ENCODE measurements at places on chromosomes 12 and 14.
A peak's percentile ranks its signal among the peaks of the same experiment; 100 is the strongest.

- DNase-seq, result no peak
Observed at GRCh38 chr12:25828188-25828587, 130.3 kb upstream of the RASSF8 start.

GRCh38 chr14:64329149-64329548 is 35.0 kb upstream of the ESR2 start:
- DNase-seq, result no peak

DNA sequence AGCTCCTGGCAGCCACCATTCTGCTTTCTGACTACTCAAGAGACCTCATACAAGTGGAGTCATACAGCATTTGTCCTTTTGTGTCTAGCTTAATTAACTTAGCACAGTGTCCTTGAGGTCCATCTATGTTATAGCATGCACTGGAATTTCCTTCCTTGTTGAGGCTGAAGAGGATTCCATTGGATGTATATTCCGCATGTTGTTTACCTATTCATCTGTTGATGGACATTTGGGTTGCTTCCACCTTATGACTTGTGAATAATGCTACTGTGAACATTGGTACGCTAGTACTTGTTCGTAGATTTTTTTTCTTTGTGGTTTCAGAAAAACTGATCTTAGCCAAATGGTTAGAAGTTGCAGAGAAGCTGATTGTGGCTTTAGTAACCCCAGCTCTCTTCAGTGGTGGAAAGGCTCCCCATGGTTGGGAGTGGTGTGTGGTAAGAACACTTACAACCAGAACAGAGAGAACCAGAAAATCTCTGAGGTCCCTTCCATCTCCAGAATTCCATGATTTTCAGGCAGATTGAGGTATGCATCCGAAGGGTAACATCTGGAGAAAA is 118.4 kb downstream of the SAMD4A start:
- DNase-seq, result no peak

- DNase-seq, result no peak
Observed at GRCh38 chr14:55645145-55645544, 65.1 kb downstream of the KTN1 start.

DNA sequence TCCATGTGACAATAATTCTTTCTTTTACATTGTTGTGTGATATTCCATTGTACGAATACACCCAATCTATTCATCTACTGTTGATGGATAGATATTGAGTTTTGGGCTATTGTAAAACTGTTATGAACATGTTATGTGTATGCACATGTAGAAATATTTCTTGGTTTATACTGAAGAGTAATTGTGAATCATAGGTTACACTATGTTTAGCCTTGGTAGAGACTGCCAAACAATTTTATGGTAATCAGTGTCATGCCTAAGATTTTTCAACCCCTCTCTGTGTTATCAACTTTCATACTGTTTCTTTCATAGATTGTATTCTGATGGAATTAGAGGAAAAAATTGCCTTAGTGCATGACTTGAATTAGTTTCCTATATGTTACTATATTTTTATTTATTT is 39.5 kb downstream of the FRMD6 start:
- DNase-seq, result no peak

GRCh38 chr12:13326076-13326475 is 129.6 kb downstream of the EMP1 start:
- peak; percentile 71 for DNase-seq

DNA sequence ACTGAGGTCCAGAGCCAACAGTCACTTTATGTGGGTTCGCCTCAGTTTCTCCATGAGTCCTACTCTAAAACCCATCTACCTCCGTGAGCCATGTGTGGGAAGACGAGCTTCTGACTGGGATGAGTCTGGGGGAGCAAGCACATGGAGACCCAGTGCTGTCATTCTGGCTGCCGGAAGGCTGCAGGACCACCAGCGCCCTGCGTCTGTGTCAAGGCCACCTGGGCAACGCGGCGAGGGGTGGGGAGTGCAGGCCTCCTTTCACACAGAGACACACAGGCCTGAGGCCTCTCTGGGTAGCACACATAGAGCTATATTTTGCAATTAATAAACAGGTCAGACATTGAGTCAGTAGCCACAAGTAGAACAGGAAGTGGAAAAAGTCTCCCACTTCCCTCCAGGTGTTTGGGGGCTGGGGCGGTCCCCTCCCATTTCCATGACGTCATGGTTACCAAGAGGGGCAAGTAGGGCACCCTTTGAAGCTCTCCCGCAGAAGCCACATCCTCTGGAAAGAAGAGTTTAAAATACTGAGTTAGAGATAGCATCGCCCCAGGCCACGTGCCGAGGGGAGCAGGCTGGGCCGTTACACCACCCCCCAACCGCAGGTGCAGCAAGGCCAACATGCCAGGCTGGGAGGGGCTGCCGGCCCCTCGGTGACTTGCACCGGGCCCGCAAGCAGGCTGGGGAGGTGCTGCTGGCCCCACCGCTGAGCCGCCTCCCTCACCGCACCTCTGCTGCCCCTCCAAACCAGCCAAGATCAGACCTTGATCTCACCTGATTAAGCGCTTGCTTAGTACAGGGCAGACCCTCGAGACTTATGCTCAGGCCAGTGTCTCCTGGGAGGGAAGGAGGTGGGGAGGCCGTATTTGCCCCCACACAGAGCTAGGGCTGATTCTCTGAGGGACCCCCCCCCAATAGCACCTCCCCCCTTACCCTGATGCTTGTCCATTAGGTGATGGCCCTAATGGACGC is 32.7 kb downstream of the DAD1 start:
- no peak for DNase-seq

DNA sequence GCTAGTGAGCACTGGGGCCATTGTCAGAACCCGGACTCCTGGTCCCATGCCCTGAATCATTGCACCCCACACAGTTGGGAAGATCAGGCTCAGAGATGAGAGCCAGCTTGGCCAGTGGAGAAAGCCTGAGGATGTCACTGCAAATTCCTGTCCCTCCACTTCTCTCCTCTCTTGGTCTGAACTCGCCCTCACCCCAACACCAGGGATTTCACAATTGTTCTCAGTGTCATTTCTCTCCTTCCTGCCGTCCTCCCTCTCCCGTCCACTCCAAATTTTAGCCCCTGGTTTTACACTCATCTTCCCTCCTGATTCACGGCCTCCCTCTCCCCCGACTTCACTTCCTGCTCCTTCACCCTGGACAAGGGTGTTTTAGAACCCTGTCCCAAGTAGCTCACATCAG is 11.1 kb downstream of the KRT75 start:
- no peak for DNase-seq

- DNase-seq, result no peak
Observed at GRCh38 chr14:69941768-69942742, 62.8 kb downstream of the SMOC1 start.

GRCh38 chr14:51978681-51979085 is 10.7 kb upstream of the RTRAF start:
- no peak for DNase-seq

DNA sequence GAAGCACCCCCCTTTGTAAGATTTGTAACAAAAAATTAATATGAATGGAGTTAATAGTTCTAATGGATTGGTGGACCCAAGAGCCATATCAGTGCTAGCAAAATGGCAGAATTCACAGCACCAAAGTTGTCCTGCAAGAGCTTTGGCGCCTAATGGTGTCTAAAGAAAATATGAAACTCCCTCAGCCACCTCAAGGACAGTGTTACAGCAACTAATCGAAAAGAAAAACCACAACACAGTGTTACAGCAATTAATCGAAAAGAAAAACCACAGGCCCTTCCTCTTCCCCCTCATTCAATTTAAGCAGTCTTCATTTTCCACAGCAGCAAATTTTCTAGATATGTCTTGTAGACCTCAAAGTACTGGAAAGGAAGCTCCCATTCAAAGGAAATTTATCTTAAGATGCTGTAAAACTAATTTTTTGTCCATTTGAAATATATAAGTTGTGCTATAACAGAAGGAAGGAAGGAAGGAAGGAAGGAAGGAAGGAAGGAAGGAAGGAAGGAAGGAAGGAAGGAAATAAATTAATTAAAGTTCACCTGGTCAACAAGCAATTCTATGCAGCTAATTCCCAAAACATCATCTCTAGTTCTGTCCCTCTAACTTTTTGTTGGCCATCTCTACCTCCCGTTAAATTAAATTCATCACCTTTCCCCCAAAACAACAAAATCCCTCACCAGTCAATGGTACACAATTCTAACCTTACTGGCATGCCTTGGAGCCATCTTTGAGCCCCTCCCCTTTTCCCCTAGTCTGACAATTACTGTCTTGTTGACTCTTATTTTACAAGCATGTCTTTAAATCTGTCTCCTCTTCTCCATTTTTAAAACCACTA is 17.4 kb downstream of the LRP6 start:
- no peak for DNase-seq

DNA sequence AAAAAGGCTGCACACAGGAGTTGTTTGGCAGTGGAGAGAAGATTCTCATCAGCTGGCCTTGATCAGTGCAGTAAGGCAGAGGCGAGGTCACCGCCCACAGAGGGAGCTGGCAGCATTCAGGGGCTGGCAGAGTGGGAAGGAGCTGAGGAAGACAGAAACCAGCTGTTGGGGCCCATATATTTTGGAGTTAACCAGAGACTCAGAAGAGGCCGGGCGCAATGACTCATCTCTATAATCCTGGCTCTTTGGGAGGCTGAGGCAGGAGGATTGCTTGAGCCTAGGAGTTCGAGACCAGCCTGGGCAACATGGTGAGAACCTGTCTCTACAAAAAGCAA is 17.7 kb downstream of the SMCO2 start:
- no peak for DNase-seq

GRCh38 chr14:20610002-20610765 is 19.0 kb upstream of the RNASE12 start:
- peak; percentile 81 for DNase-seq

GRCh38 chr12:40575987-40576386 is 116.3 kb upstream of the CNTN1 start:
- DNase-seq, result no peak

DNA sequence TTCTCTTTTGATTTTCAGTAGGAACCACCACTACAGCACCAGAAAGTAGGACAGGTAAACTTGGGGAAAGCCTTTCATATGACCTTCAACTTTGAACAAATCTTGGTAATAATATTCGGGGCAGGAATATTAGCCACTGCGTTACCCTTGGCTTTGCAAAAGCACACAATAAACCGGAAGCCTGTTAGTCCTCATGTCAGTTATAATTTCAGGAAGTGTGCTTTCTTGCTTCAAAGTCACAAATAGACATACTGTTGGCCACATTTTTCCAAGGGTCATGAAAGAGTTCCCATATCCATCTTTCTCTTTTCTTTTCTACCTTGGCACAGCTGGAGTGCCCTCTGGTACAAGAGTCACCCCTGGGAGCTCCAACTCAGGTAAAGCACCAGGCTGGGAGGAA is 167.2 kb upstream of the CNTN1 start:
- DNase-seq, result no peak

GRCh38 chr14:94960285-94961001 is 190.5 kb upstream of the GSC start:
- no peak for DNase-seq

GRCh38 chr12:120901818-120902217 is 2.3 kb downstream of the SPPL3 start:
- no peak for DNase-seq

DNA sequence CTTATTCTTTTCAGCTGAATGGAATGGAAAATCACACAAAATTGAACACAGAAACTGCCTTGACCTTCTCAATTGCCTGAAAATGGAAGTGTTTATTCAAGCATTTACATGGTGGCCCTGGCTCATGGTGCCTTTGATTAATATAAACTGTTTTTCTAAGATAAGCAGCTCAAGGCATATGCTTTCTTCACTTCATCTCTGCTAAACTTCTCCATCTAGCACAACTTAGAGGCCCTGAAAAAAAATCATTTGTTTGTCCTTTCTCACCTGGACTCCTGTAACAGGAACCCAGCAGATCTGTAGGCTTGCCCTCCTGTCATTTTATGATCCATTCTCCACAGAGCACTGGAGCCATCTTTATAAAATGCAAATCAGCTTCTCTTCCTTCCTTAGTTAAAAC is 117.5 kb upstream of the KRR1 start:
- no peak for DNase-seq

GRCh38 chr14:54480830-54481562 is 7.8 kb downstream of the GMFB start:
- no peak for DNase-seq

- no peak for DNase-seq
Observed at GRCh38 chr12:116773276-116773731, 35.2 kb downstream of the RNFT2 start.

DNA sequence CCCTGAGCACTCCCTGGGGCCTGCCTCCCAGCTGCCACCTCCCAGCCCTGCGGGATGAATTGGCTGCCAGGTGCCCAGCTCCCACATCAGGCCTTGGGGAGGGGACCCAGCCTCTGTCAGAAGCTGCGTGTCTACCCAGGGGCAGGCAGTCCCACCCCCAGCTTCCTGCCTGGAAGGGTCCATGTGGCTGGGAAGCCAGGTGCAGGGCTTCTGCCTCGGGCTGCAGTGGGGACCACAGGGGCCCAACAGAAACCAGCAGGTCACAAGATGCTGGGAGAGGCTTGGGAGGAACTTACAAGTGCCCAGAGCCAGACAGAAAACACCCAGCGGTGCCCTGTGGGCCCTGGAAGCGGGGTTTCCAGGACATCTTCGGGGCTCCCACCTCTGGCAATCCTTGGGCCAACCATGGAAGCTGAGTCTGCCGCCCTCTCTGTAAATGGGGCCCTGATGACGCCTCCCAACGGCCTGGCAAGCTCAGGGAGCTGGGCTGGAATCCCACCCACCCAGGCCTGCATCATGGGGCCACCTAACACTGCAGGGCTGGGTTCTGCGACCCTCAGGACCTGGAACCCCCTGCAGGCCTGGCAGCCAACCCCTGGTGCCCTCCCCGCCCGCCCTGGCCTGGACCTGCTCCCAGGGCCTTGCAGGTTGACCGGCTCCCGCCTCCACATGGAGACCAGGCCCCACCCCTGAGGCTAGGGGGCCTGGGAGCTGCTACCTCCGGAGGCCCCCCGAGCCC is 36.6 kb downstream of the CCNK start:
- DNase-seq, result no peak

DNA sequence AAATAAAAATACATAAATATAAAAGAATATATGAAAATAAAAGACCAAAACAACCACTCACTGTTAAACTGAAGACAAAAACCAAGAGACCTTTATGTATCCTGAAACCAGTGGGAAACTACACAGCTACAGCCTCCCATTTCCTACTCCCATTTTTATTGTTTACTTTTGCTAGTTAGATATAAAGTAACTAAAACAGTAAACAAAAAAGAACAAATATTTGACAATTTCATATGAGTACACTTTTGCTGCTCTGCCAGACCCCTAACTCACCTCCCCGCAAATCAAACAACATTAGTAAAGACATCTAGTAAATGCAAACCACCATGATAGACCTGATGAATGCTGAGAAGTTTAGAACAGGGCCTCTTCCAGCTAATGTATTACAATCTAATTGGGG is 97.1 kb downstream of the BCL2L14 start:
- DNase-seq, result no peak

GRCh38 chr12:115801871-115802270 is 475.6 kb downstream of the MED13L start:
- DNase-seq, result no peak

GRCh38 chr12:6807170-6807569 is 14.5 kb upstream of the GPR162 start:
- DNase-seq, result no peak

- DNase-seq, result no peak
Observed at GRCh38 chr12:126191031-126191891, 1126.0 kb downstream of the AACS start.

All from NCI-H1417 (cell line).